ENCODE measurements at places on chromosomes 6 and 20. TPM values are rescaled to one million over a fixed set of nuclear protein-coding genes. Genes with fewer than 3 reads are reported as not detected.

- H3K27me3 ChIP-seq: no peaks in the 10 kb centered on the region
- H3K27ac ChIP-seq: no peak overlapping the region
- DNase-seq: peak; percentile 27
Observed at GRCh38 chr20:57609086-57609841, 11.0 kb downstream of the ZBP1 start.

DNA sequence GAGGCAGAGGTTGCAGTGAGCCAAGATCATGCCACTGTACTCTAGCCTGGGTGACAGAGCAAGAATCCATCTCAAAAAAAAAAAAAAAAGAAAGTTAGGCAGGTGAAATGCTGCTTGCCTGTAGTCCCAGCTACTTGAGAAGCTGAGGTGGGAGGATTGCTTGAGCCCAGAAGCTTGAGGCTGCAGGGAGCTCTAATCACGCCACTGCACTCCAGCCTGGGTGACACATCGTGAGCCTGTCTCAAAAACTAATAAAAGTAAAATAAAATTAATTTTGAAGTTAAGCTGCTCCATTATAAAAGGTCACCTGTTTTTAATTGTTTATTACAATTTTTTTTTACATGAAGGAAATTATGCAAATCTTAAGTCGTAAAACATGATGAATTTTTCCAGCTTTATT, 23.2 kb upstream of the SAMHD1 start:
- H3K4me3 ChIP-seq: no peak overlapping the region
- H3K27ac ChIP-seq: no peak overlapping the region
- H3K36me3 ChIP-seq: no peaks in the 10 kb centered on the region
- no peaks in the 10 kb centered on the region for H3K4me1 ChIP-seq

- H3K27ac ChIP-seq: no peak overlapping the region
- H3K4me1 ChIP-seq: no peaks in the 10 kb centered on the region
- DNase-seq: no peak
- H3K4me3 ChIP-seq: no peak overlapping the region
- no peaks in the 10 kb centered on the region for H3K27me3 ChIP-seq
Observed at GRCh38 chr20:18004384-18005031, 35.7 kb downstream of the MGME1 start.

DNA sequence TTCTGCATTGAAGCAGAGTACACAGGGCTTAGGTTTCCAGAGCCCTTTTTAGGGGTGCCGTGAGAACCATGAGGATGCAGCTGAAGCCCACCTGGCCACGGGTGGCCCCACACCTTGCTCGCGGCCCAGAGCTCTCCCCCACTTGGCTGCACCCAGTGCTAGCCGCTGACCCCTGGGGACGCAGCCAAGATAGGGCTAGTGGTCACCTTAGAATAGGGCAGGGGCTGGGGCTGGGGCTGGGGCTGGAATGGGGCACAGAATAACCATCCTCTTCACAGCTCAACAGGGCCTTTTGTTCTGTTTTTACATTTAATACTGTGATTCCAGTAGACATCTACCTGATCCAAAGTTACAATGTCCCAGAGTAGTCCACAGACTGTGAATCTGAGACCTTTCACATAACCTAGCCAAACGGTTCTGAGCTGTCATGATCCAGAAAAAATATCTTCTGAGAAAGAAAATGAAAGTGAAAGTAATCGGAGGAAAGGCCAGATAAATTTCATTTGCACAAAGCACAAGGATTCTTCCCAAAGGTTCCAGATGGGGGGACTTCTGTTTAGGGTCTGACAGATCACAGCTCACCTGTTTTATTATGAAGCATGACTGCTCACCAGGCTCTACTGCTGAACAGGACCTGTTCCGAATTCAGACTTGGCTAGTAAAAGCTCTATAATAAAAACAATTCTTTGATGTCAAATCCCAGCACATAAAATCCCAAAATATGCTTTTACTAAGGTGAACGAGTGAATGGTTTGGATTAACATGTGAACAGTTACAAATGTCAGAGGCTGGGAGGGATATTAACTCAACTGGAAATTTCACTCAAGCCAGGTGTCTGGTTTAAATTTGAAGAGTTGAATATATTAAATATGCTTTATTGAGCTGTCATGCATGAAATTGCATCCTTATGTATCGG, 401.9 kb downstream of the THBS2 start:
- no peaks in the 10 kb centered on the region for H3K36me3 ChIP-seq
- no peak for DNase-seq
- no peaks in the 10 kb centered on the region for H3K4me1 ChIP-seq

GRCh38 chr6:134936931-134937330, 13.0 kb downstream of the ALDH8A1 start:
- H3K27ac ChIP-seq: no peak overlapping the region
- no peaks in the 10 kb centered on the region for H3K36me3 ChIP-seq
- no peaks in the 10 kb centered on the region for H3K27me3 ChIP-seq
- DNase-seq: no peak
- no peak overlapping the region for H3K4me3 ChIP-seq

DNA sequence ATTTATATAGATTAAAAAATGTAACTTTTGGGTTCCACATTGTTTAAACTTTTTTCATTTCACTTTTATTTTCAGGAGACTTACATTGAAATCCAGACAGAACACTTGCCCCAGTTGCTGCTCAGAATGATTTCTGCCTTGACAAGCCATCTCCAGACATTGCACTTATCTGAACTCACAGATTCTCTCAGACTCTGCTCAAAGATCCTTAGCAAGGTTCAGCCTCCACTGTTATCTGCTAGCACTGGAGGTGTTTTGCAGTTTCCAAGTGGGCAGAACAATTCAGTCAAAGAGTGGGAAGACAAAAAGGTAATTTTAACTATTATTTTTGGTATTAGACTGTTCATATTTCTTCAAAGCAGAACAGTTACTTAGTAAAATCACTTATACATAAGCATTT, 58.0 kb downstream of the DOP1A start:
- no peaks in the 10 kb centered on the region for H3K4me1 ChIP-seq
- no peak overlapping the region for H3K4me3 ChIP-seq
- peaks cover 15% of the 10 kb centered on the region for H3K36me3 ChIP-seq
- DNase-seq: no peak
- no peak overlapping the region for H3K27ac ChIP-seq
- H3K27me3 ChIP-seq: no peaks in the 10 kb centered on the region

- no peak overlapping the region for H3K4me3 ChIP-seq
- no peaks in the 10 kb centered on the region for H3K27me3 ChIP-seq
- no peaks in the 10 kb centered on the region for H3K4me1 ChIP-seq
- DNase-seq: no peak
Observed at GRCh38 chr6:163998496-163998895, 584.0 kb downstream of the QKI start.

DNA sequence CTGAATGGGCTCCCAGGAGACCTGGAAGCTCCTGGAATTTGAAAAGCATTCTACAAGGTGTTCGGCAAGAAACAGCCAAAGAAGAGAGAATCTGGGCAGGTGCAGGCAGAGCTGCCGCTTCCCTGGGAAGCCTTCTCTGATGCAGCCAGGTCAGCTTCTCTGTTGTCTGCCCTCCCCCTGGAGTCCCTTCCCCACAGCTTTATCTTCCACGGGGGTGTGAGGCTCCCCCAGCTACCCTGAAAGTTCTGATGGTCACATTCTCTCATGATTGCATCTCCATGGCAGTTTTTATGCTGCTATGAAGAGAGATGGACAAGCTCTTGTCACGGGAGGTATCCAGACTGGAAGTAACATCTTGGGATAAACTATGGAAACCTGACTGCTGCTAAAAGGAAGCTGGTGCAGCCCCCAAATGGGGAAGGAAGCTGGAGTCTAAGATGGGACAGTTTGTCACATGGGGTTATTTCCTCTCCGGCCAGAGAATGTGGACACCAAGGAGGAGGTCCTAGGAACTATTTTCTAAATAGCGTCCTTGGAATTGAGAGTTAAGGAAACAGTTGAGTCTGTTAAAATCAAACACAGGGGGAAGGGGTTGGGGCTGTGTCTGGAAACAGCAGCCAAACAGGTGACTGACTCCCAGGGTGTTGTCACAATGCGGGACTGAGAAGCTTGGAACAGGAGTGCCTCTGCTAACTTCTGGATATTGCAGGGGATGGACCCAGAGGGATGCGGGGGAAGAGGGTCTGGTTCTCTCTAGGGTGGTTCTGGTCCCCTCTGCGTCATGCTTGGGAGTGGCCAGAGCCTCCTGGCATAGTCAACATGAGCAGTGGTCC, 91.1 kb downstream of the ASXL1 start:
- peaks cover 9% of the 10 kb centered on the region for H3K36me3 ChIP-seq
- no peaks in the 10 kb centered on the region for H3K27me3 ChIP-seq
- no peak overlapping the region for H3K4me3 ChIP-seq
- H3K27ac ChIP-seq: peak overlapping the region; percentile 40
- DNase-seq: no peak
- peaks cover 20% of the 10 kb centered on the region for H3K4me1 ChIP-seq

GRCh38 chr6:146803601-146804000, 204.8 kb downstream of the ADGB start:
- H3K36me3 ChIP-seq: no peaks in the 10 kb centered on the region
- H3K27me3 ChIP-seq: no peaks in the 10 kb centered on the region
- H3K4me3 ChIP-seq: no peak overlapping the region
- no peak for DNase-seq
- H3K27ac ChIP-seq: no peak overlapping the region

GRCh38 chr20:51034988-51035656, 12.2 kb upstream of the KCNG1 start:
- H3K27ac ChIP-seq: no peak overlapping the region
- no peaks in the 10 kb centered on the region for H3K4me1 ChIP-seq
- no peak for DNase-seq
- H3K27me3 ChIP-seq: peaks cover 24% of the 10 kb centered on the region
- H3K4me3 ChIP-seq: no peak overlapping the region

DNA sequence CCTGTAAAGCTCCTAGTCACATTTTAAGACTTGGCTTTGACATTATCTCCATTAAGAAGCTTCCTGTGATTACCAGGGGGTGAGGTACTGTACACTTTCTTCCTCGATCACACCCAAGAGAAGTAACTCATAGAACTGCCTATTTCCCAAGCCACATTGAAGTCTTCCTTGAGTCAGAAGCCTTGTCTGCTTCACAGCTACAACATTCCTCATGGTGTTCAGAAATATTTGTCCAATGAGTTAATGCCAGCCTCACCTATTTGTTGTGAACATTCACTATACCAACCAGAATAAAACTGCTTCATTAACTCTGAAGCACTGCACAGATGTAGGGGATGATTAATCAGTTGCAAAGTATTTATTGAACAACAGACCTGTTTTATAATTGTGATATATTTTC, 622.3 kb downstream of the PTPRT start:
- DNase-seq: no peak
- no peak overlapping the region for H3K27ac ChIP-seq
- H3K4me1 ChIP-seq: no peaks in the 10 kb centered on the region
- no peak overlapping the region for H3K4me3 ChIP-seq

GRCh38 chr6:131061751-131062119, 1.3 kb downstream of the EPB41L2 start:
- H3K4me3 ChIP-seq: peak overlapping the region; percentile 94
- peak overlapping the region; percentile 81 for H3K27ac ChIP-seq
- no peaks in the 10 kb centered on the region for H3K36me3 ChIP-seq
- DNase-seq: no peak
- H3K27me3 ChIP-seq: no peaks in the 10 kb centered on the region
- H3K4me1 ChIP-seq: no peaks in the 10 kb centered on the region

- no peak for DNase-seq
- H3K36me3 ChIP-seq: no peaks in the 10 kb centered on the region
- H3K27me3 ChIP-seq: no peaks in the 10 kb centered on the region
- peaks cover 3% of the 10 kb centered on the region for H3K4me1 ChIP-seq
- H3K4me3 ChIP-seq: no peak overlapping the region
Observed at GRCh38 chr20:44610313-44610962, 28.1 kb downstream of the PKIG start.

- H3K4me3 ChIP-seq: no peak overlapping the region
- H3K36me3 ChIP-seq: no peaks in the 10 kb centered on the region
- H3K27ac ChIP-seq: no peak overlapping the region
- H3K27me3 ChIP-seq: no peaks in the 10 kb centered on the region
- DNase-seq: no peak
Observed at GRCh38 chr6:49607391-49607982, 29.2 kb downstream of the RHAG start.

DNA sequence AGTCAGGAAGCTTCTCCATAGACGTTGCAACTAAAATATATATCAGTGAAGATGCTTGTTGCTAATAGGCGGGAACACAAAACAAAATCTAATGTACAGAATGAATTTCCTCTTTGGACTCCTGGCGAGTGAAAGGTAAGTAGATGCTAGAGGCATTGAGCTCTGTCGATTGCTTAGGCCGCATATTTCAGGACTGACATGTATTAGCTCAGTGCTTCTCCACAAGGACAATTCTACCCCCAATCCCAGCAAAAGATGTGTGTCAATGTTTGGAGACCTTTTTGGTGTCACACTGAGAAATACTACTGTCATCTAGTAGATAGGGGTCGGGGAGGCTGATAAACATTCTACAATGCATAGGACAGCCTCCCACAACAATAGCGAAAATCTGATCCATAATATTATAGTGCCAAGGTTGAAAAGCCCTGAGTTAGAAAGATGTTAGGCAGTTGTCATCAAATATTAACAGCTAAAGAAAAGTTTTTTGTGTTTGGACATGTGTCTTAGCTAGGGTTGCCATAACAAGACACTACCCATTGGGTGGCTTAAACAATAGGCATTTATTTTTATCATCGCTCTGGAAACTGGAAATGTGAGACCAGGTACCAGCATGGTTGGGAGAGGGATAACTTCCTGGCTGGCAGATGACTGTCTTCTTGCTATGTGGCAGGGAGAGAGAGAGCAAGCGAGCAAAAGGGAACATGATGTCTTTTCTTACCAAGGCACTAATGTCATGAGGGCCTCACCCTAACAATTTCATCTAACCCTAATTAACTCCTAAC, 48.0 kb upstream of the BCAS1 start:
- DNase-seq: no peak
- H3K4me3 ChIP-seq: no peak overlapping the region
- no peaks in the 10 kb centered on the region for H3K4me1 ChIP-seq
- H3K36me3 ChIP-seq: no peaks in the 10 kb centered on the region
- H3K27ac ChIP-seq: peak overlapping the region; percentile 38

DNA sequence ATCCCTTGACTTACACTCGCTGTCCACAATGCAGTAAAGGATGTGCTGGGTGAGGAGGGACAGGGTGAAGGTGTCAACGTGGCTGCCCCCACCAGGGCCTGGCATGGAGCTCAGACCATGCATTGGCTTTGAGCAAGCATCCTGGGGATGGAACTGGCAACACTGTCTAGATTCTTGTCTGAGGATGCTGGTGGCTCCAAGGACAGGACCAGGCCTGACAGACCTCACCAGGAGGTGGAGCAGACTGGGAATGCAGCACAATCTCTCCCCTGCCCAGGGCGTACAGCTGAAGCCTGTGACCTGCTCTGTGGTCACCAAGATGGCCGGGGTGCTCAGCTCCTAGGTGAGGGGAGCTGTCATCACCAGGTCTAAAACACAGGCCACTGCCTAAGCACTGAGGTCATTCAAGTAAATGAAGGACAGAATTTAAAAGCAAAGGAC, 50.9 kb downstream of the MYH7B start:
- no peaks in the 10 kb centered on the region for H3K27me3 ChIP-seq
- H3K27ac ChIP-seq: no peak overlapping the region
- no peak overlapping the region for H3K4me3 ChIP-seq

- H3K27me3 ChIP-seq: no peaks in the 10 kb centered on the region
- no peak for DNase-seq
- no peaks in the 10 kb centered on the region for H3K4me1 ChIP-seq
- no peak overlapping the region for H3K4me3 ChIP-seq
- H3K36me3 ChIP-seq: no peaks in the 10 kb centered on the region
Observed at GRCh38 chr20:51426718-51427650, 115.5 kb downstream of the NFATC2 start.

PTGIS gene
- 38.7 TPM for total RNA-seq

SLC22A3 gene
- total RNA-seq: 13.1 TPM

PGC gene
- 3.2 TPM for total RNA-seq

SIRPD gene
- not detected for total RNA-seq

SLC12A5 gene
- not detected for total RNA-seq

STMND1 gene
- 0.98 TPM for total RNA-seq

PRDM13 gene
- not detected for total RNA-seq

NRSN1 gene
- total RNA-seq: not detected

GRM4 gene
- total RNA-seq: not detected

MEI4 gene
- not detected for total RNA-seq

All from breast epithelium (tissue), 4 donors.